ENCODE measurements at places on chromosomes 12 and 14.

- no peak for DNase-seq
Measured at GRCh38 chr14:37579274-37579673, 15.8 kb downstream of the FOXA1 start.

DNA sequence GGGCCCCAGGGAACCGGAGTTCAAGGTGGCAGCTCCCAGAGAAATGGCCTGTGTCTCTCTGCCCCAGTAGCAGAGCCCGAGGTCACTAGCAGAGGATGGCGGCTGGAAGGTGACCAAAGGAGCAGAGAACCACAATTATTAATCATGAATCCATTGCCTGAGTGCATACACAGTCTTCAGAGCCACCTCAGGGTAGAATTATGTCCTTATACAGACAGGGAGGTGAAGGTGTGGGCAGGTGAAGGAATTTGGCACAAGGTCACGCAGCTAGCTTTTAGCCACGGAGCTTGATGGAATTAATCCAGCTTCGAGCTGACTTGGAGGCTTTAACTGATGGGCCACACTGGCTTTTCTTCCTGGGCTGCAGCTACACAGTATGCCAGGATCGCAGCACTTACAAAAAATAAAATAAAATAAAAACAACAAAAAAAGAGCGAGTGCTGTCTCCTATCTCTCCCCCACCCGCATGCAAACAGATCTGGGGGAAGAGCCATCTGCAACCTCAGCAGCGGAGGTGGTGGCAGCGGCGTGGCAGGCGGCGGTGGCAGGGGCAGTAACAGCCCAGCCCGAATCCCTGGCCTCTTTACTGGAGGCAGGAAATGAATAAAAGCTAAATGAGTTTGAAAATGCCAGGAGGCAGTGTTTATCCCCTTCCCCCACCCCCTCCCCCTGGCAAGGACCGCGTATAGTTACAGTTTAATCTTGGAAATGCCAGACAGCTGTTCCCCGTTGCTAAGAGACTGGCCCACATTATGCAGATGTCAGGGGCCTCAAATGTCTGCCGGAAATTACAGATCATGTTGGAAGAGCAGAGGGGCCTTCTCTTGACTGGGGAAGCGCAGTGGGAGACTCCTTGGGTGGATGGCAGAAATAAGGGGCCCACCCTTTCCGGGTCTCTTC, 93.5 kb downstream of the LRRC74A start:
- DNase-seq = peak; percentile 90

DNA sequence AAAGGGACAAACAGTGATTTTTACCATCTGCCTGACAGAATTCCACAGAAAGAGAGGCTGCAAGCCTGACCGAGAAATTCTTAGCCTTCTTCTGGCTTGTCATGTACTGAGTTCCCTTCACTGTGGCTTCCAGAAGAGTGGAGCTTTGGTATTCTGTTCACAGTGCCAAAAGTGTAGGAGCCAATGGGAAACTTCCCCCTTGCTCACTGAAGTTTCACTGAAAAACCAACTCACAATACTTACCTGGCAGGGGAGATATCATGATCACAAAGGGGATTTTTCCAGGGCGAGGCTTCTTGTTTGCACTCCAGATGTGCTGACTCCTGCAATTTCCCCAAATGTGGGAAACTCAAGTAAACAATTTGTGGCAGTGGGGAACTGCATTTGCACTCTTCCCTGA, 31.7 kb upstream of the MMP19 start:
- DNase-seq = no peak

- no peak for DNase-seq
Measured at GRCh38 chr12:17060260-17060659, 454.3 kb upstream of the LMO3 start.

DNA sequence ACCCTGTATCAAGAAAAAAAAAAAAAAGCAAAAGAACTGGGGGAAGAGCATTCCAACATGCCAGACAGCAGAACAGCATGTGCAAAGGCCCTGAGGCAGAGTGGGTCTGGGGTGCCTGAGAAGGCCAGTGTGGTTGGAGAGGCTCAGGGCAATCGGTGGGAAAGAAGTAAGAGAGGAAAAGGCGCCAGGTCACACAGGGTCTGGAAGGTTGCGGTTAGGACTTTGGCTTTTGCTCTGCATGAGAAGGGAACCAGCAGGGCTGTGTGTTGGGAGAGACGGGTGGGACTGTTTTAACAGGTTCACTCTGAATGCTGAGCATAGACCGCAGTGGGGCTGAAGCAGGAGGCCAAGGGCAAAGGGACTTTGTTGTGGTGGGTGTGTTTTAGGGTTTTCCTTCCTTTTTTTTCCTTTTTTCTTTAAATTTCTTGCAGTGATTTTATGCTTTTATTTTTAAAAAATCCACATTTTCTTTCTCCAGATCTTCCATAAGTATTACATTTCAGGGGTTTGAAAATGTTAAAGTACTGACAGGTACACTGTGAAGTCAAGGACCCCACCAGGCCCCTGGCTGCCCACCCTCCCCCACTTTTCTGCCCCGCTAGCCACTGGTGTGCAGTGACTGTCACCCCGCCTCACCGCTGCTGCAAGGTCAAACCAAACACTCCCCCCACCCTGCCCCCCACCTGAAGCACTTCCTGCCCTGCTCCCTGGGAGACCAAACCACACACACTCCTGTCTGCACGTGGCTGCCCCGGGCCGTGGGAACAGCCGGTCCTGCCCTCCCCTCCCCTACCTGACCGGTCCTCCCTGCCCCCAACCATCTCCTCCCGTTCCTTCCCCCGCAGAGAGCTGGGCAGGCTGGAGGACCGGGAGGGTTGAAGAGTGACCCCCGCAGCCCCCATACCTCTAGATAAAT, 30.0 kb downstream of the DTX1 start:
- no peak for DNase-seq
